ENCODE measurements at places on chromosomes 5 and 9. TPM values are rescaled to one million over a fixed set of nuclear protein-coding genes. Genes with fewer than 3 reads are reported as not detected.

DNA sequence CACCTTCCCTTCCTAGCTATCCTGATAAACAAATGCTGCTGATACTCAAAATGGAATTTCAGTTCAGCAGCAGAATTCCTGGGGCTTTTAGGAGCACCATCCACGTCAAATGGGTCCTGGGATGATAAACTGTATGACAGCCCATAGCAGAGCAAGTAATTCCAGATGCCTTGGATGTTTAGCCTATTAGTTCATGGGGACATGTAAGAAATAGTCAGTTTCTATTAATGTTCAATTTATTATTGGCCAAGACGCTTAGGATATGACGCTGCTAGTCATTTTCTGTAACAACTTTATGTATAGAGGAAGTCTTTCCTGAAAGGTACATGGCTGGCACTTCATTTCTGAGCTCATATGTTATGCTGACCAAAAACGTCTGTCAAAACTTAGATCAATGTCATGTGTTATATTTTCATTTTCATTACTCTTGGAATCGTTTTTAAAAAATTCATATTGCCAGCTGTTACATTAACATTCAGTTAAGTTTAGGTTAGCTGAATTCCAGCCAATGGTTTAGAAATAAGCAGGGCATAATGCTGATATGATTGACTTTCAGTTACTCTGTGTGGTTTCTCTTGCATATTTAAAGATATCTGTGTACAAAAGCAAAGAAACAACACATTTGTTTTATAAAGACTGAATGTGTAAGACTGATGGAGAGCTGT lies 243.8 kb downstream of the CSNK1G3 start:
- DNase-seq, result peak; percentile 39

Gene ITK
- not detected for total RNA-seq

Gene TTC39B
- 16.4 TPM for total RNA-seq

Gene SLC6A19
- not detected for total RNA-seq

Gene RMI1
- 3.7 TPM for total RNA-seq

DNA sequence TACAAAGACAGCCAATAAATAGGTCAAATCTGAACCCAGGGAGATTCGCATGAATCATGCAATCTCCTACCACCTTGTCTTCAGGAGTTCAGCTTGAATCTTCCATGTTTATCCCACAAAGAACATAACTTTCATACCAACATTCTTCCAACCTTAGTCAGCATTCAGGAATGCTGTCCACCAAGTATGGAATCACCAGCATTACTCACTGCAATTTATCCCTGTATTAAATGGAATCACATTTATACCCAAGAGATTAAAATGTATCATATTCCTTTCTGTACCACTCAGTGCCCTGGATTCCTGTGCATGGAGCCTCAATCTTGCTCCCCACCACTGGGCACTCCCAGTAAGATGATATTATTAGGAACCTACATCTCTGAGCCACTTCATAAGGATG lies 162.6 kb downstream of the GLIS3 start:
- peak; percentile 98 for DNase-seq

Gene QRFP
- not detected for total RNA-seq

DNA sequence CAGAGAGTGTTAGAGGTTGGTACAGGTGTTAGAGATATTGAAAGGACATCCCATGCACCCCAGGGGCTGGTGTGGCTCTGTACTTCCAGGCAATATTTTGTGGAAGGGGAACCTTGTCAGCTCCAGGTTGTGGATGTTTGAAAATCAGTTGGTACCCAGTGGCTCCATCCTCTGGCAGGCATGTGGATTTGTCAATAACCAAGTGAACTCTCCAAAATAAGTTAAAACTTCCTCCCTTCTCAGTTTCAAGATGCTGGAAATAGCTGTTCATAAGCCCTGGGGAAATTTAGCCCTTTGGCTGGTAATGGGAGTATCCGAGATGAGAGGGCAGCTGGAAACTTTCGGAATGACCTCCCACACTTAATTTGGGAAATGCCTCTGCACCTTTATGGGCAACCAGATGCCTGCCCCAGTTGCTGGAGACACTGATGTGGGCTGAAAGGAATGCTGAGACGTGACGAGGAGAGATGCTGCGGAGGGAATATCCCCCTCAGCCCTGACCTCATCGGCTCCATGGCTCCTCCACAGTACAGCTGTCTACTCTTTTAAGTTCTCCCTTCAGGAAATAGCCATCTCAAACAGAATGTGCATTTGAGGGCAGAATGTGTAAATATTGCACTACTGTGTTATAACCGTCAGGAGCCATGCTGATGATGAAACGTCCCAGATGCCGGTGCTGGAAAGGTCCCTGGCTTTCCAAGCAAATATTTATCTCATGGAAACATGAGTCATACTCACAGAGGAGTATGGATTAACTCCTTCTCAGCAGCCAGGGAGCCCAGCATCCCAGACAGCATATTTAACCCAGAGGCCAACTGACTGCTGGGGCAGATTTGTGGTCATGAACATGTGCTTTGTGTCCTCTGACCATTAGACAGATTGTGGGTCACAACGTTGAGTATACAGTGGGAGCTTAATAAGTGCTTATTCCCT lies 29.5 kb downstream of the TGFBI start:
- DNase-seq, result peak; percentile 69

- DNase-seq, result peak; percentile 61
These were observed 15.8 kb upstream of the FABP6 start for GRCh38 chr5:160213537-160213936.

Gene BTNL8
- not detected for total RNA-seq

Gene PCSK5
- total RNA-seq, result 4.2 TPM

Gene SPAG8
- 0.26 TPM for total RNA-seq

Gene SAXO1
- not detected for total RNA-seq

Gene ARL14EPL
- total RNA-seq, result not detected

Gene MEGF10
- total RNA-seq, result 0.26 TPM

Gene MEIKIN
- total RNA-seq, result not detected

Gene TRIP13
- total RNA-seq, result 0.77 TPM

Gene TEX10
- 22.9 TPM for total RNA-seq

- DNase-seq, result no peak
These were observed 47.0 kb downstream of the KIAA0825 start for GRCh38 chr5:94571415-94571814.

DNA sequence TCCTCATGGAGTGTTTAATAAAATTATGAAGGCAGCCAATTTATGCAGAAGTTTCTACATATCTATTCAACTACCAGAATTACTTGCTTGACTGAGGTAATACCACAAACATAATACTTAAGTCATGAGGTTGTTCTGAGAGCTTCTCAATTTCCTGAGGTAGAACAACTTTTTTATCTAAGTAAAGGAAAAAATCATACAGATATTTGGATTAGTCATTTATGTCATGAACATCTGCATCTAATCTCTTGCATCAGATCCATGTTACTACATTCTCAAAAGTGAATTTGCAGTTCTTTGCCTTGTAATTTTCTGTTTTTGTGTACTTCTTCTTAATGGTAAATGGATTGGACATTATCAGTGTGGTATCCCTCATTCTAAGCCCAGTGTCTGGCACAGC lies 60.4 kb upstream of the RGMB start:
- peak; percentile 46 for DNase-seq

Gene CDKN2A
- total RNA-seq, result 1.6 TPM

Gene RETREG1
- 0.53 TPM for total RNA-seq

DNA sequence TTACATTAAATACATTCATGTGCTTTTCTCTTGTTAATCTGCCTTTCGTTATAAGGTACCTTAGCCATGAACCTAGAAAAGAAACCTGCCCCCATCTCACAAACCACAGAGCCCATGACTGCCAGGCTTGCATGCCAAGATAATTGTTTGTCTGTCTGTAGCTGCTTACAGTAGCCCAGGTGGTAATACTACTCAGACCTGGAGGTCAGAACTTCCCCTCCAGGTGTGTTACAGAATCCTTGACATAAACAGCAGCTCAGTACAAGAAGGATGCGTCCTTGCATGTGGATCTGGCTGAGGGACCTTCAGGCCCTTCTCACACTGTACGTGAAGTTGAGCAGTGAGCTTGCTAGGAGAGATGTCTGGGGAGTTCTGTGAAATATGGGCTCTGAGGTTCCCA lies 291.4 kb downstream of the CSNK1G3 start:
- DNase-seq, result peak; percentile 50

- DNase-seq, result no peak
These were observed 605.9 kb upstream of the DAB2 start for GRCh38 chr5:40030661-40031060.

Gene EGFLAM
- 0.13 TPM for total RNA-seq

- DNase-seq, result no peak
These were observed 42.2 kb downstream of the MED27 start for GRCh38 chr9:132037458-132037857.

Gene CTXN3
- not detected for total RNA-seq

Gene CDKN2B-AS1
- 0.53 TPM for total RNA-seq
